DMS79 (cell line): ENCODE measurements at places on chromosomes 2 and 18.

DNA sequence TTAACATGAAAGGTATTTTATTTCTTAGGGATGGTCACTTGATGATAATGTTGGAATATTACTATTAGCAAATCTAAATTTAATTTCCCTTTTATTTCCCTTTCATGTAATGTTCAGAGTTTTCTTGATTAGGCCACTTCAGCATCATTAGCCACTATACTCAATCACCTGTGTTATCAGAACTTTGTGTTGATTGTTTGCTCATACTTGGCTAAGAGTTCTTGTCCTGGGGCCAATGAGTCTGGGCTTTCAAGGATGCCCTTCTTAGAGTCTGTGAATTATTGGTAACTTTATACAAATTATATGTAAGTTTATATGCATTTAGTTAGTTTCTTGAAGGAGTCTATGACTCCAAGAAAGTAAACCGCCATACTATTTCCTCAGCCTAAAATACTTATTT, 408.0 kb upstream of the DDX18 start:
- no peak for DNase-seq

GRCh38 chr2:213238753-213239495, 45.3 kb upstream of the SPAG16 start:
- DNase-seq = no peak

DNA sequence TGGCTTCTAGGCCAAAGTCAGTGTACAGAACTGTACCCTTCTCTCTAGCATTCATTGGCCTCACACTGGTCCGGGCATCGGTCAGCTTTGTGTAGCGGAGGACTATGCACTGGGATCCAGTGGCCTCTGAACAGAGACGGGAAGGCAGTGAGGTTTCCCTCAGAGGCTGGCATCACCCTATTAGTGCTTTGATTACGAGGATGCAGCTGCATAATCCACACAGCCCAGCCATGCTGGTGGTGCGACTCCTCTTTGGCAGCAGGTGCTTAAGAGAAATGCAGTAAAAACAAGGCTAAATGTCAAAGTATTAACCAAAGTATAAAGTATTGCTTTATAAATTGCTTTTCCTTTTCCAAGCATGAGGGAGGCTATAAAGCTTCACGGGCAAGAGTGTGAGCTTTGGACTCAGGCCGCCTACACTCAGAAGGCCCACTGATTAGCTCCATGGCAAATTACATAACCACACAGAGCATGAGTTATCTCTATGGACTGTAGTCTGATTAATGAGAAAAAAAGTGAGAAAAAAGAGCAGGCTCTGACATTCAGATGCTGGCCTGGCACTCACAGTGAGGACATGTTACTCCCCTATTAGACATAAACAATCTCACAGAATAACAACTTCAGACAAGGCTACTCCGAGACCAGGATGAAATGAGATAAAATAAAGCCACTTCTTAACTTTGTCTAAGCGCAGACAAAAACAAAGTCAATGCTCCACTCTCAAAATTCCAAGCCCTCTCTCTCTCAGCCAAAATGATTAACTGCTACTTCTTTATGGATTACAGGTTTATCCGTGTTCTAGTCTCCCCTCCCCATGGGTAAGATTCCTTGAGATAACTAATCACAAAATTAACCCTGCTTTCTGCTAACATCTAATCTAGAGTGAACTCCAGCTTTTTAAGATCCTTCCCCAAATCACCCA, 6.4 kb upstream of the CRYGC start:
- no peak for DNase-seq

DNA sequence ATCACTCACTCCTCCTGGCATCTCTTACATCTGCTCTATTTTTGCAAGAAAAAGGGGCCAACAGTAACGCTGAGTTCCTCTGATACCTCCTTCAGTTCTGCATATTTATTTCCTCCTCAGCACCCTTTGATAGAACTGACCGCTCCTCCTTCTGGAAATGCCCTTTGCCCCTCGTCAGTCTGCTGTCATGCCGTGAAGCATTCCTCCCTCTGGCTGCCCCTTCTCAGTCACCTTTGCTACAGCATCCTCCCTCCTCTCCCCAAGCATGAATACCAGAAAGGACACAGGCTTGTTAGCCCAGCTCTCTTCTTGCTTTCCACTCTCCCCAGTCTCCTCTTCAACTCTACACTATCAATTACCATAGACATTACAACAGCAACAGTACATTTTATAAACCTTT, 135.4 kb downstream of the NBAS start:
- no peak for DNase-seq

- DNase-seq = no peak
These were observed 1103.2 kb upstream of the ZEB2 start for GRCh38 chr2:145623136-145623535.

- no peak for DNase-seq
These were observed 221.6 kb downstream of the RBM43 start for GRCh38 chr2:151040039-151040438.

DNA sequence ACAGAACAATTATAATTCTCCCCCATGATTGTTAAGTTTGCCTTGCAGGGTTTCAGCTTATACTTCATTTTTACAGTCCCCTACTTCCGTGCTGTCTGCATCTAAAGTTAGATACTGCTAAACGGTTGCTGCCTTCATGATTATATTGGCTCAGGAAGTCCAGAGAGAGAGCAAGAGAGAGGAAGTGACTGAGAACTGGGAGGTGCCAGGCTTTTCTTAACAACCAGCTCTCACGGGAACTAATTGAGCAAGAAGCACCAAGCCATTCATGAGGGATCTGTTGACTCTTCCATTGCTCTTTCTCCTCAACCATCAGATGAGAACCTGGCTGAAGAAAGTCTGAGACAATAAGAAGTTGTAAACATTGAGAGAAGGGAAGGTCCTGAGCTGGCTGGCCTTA, 125.5 kb upstream of the SIX2 start:
- no peak for DNase-seq

DNA sequence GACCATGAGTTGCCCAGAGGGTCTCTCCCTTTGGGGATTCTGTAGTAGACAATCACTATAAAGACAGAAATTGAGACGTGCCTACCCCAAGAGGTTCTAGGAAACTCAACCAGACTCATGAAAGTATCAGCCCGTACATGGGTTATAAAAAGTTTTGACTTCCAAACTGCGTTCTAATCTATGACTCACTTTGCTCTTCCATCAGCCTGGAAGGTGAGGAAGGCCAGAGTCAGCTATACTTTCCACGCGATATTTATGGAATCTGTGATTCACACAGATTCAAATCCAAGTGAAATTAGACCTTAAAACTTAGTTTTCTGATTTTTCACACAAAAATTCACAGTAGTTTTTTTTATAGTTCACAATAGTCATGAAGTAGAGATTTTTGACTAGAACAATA, 7.7 kb upstream of the LYPD1 start:
- no peak for DNase-seq

DNA sequence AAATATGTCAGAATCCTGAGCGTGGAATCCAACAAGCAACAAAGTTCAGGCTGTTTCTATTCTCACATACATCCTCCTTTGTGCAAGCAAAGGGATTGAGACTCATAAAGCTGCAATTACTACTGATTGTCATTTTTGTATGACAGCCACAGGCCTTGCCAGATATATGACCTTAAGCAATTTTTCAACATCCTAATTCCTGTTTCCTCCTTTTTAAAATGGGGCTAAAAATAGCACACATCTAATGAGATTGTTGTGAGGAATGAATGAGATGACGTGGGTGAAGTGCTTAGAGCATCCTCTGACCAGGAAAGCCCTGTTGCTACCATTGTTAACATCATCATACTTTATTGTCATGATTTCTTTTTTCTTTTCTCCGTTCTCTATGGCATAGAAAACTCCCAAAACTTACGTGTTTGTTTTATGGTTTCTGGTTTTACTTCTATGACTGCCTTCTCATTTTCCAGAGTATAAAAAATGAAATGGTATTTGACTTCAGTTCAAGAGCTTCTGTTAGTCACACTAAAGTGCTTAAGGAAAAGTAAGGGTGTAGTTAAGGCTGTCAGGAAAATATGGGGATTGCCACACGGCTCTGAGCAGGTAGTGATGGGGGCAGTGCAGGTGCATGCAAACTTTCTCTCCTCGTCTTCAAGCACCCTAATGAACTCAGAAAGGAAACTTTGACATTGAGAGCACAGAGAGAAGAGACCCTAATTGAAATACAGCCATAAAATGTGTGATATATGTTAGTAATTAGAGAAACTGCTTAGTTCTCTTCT, 590.6 kb upstream of the NETO1 start:
- no peak for DNase-seq

DNA sequence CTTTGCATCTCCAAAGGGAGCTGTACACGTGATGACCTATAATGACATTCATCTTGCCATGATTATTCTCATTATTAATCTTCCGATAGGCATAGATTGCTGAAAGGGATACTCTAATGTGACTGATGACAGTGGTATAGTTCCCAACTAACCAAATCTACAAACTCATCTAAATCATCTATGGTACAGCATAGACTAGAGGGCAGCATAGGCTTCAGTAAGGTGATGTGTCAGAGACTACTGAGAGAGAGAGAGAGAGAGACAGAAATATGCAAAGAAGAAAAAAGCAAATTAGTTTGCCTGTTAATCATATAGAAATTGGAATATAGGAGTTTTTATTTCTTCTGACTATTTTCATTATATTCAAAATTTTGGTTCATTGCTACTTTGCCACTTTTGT, 89.3 kb downstream of the CSRNP3 start:
- DNase-seq = no peak

GRCh38 chr2:30385327-30385726, 61.7 kb upstream of the LCLAT1 start:
- no peak for DNase-seq

DNA sequence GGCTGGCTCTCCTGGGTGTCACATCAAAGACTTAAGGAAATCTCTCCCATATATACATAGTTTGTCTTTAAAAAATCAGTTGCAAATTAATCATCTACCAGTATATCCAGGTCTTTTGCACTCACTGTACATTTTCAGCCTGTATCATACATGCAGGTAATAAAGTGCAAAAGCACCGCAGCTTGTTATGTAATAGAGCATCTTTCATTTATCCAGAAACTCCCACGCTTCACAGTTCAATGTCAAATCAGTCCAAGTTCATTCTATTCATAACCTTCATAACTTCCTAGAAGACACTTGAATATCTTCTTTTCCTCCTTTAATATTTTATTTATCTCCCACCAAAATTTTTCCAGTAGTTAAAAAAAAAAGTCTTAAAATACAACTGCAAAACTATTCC, 89.6 kb upstream of the KCTD1 start:
- DNase-seq = no peak

DNA sequence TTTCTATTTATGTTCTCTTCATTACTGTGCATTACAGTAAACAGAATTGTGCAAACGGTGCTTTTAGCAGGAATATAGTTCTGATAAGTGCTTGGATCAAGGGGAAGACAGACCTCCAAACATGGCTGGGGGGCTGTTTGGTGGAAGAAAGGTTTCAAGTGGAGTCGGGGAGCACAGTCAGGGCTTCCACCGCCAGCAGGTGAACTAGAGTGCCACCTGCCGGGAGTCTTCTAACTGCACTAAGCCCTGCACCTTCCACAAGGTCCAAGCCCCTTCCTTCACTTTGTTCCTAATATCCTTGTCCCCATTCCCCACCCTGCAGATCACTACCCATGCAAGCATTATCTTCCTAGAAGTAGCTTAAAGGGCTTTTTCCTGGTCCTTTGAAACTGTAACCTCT, 11.1 kb downstream of the ONECUT2 start:
- no peak for DNase-seq

GRCh38 chr2:167592441-167592840, 655.0 kb downstream of the STK39 start:
- DNase-seq = no peak

GRCh38 chr2:26646986-26647672, 6.0 kb upstream of the CIB4 start:
- DNase-seq = no peak

DNA sequence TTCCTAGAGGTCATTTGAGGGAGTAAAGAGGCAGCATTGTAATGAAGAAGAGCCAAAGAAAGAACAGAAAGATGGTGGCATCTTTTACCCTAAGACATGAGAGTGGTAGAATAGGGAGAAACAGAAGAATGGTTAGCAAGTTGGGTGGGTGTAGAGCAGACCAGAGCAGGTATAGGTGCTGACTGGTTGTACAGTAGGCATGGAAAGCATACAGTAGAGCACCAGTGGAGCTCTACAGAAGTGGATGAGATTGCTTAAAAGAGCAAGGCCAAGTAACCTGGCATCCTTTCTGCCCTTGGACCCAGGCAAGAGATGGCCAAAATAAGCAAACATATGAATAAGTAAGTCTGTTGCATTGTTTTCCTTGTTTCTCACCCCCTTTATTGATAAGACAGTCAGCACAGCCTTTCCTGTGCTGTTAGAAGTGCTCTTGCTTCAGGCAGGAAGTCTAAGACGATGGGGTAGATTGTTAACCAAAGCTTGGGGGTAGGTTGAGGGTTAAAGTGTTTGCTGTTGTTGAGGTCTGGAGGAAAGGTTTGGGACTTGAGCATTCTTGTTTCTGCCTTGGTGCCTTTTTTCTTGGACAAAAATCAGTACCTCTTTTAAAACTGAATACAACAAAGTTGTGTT, 76.9 kb downstream of the DIS3L2 start:
- no peak for DNase-seq

DNA sequence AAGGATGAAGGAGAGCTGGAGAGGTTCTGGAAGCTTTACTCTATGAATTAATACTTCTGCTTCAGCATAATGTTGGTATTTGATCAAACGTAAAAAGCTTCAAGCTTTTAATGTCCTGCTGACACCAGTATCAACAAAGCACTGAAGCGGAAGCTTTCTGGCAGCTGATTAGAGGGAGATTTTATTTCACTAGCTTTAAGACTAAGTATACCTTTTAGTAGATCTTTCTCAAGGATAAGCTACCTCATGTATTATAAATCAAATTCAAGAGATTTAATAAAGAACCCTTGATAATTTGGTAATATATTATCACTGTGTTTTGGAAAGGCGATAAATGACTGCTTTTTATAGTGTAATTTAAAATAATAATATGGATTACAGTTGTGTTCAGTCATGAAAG, 128.0 kb upstream of the CD302 start:
- DNase-seq = no peak

DNA sequence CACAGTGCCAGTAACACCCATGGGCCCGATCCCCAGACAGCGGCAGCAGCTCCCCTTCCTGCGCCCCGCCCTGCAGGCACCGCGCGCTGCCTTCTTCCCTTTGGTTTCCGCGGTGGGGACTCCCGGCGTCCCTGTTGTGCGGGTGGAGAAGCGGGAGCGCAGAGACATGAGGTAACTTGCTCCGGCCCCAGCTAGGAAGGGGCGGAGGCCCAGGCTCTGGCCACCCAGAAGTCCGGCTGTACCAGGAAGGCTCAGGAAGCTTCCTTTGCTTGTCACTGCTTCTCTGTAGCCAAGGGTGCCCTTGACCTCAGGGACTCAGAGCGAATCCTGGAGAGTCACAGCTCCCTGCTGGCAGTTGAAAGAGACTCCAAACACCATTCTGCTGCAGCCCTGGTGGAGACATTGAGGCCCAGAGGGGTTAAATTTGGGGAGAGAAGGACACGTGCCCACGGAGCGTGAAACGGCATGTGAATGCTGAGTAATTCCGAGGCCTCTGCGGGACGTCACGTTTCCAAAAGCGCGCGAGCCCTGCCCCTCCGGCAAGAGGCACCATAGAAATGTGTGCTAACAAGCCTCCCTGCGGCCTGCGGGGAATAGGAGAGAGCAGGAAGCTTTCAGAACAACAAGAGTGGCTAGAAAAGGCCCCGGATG, 6.7 kb upstream of the ADCY3 start:
- no peak for DNase-seq

- DNase-seq = no peak
These were observed 336.5 kb downstream of the KCNS3 start for GRCh38 chr2:18214936-18215335.
